Stimulated activated CD8-positive, alpha-beta memory T cell treated with anti-CD3 and anti-CD28 coated beads, Interleukin-4, amount 100 ng/mL, for 1 hour (primary cell): ENCODE measurements at places on chromosomes 11 and 22.

GRCh38 chr22:46672731-46673130, 52.5 kb downstream of the GRAMD4 start:
- DNase-seq = no peak

DNA sequence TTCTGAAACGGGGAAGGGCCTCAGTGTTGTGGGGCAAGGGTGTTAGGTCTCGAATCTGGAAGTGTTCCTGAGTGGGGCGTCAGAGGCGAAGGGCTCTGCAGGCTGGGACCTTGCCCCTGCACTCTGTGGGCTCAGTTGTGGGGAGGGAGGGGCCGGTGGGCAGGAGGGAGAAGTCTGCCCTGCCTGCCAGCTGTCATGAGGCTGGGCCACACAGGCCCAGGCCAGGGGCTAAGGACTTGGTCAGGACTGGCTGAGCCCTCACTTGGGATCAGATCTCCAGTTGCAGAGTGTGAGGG, at the start of gene CRACR2B:
TSS of gene CRACR2B (plus strand) at position 23 of the 296 bp plus-strand sequence. CDS start 689 bp downstream, outside the sequence.
- DNase-seq = no peak

DNA sequence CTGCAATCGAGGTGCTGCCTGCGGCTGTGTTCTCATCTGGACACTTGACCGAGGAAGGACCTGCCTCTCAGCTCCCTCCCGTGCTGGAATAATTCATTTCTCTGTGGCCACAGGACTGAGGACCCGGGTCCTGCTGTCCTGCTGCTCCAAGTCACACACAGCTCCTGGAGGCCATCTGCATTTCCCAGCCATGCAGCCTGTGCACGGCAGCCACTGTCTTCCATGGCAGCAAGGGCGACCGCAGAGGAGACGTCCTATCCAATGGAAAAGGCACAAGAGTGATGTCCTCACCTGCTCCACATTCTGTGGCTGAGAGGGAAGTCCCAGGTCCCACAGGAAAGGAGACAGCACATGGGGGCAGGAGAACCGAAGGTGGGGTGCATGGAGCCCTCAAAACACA, 495.8 kb downstream of the BRD1 start:
- DNase-seq = no peak

DNA sequence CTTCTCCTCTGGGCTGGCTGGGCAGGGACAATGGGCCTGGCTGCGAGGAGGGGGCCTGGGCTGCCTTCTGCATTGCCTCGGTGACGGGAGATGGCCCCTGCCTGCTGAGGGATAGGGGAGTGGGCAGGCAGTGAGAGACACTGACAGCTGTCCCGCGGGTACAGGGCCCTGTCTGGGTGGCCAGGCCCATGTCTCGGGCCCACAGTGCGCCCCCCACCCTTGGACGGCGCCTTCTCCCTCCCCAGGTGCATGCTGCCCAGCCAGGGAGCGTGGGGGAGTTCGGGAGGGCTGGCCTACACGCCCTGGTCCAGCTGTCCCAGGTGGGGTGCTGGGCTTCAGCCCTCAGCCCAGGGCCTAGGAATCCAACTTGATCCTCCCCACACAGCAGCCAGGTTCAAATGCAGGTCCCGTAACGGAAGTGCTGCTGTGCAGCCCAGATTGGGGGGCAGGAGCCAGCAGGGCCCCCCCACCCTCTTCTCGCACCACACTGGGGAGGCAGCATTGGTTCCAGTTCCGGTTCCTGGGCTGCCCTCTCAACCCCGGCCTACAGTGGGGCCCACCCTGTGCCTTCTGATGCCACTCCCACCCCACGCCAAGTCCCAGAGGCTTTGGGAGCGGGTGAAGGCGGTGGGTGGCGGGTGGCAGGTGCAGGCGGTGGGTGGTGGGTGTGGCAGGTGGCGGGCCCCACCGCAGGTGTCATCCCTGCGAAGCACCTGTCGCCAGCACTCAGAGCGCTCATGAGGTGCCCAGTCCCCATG, 7.3 kb upstream of the TSSC4 start:
- DNase-seq = no peak

- no peak for DNase-seq
These were observed 361.1 kb downstream of the ETS1 start for GRCh38 chr11:128226106-128226716.

DNA sequence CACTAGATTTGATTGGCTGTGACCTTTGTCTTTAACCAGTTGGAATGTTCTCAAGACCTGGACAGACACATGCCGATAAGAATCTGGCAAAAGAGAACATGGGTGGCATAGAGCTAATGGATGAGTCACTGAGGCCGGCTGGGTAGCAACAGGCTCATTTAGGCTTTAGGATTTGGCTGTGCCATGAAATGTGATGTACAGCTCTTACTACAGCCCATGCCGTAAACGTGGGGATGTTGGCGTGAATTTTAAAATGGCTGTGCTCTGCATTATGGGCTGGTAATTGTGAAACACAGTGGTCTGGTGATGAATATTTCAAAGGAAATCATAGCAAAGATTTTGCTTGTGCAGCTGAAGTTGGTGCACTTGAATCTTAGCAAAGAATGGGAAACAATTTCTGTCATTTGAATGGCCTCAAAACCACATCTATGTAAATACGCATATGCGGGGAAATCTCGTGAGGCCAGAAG, 332.4 kb downstream of the TBC1D22A start:
- no peak for DNase-seq

DNA sequence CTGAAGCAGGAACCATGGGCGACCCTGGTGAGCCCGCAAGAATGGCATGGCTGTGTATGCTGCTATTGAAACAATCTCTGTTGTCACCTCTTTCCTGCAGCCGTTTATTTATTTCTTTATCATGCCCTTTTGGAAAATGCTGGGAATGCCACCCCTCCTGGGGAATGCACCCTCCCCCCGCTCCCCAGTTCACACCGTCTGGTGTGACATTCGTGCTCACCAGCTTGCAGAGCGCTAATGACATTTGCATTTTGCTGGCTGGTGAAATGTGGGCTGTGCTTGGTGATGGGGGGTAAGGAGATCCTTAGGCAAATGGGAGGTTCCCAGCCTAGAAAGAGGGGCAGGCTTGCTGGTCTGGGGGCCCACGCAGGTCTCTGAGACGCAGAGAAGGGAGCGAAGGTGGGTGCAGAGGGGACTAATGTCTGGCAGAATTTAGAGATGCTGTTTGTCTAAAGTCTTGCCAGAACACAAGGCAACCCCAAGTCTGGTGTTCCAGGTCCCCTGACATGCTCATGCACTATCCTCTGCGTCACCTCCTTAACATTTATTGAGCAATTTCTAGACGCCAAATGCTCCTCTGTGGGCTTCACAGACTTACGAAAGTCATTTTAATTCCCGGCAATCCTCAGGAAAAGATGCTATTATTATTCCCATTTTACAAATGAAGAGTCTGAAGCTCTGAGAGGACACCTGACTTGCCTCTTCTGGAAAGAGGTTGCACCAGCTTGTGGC, 91.7 kb downstream of the TP53I11 start:
- no peak for DNase-seq

- DNase-seq = no peak
These were observed 66.6 kb upstream of the B3GAT1 start for GRCh38 chr11:134478611-134479010.

GRCh38 chr22:46376908-46377524, 41.5 kb downstream of the TRMU start:
- no peak for DNase-seq

GRCh38 chr11:108536783-108537182, 38.6 kb upstream of the POGLUT3 start:
- DNase-seq = no peak

DNA sequence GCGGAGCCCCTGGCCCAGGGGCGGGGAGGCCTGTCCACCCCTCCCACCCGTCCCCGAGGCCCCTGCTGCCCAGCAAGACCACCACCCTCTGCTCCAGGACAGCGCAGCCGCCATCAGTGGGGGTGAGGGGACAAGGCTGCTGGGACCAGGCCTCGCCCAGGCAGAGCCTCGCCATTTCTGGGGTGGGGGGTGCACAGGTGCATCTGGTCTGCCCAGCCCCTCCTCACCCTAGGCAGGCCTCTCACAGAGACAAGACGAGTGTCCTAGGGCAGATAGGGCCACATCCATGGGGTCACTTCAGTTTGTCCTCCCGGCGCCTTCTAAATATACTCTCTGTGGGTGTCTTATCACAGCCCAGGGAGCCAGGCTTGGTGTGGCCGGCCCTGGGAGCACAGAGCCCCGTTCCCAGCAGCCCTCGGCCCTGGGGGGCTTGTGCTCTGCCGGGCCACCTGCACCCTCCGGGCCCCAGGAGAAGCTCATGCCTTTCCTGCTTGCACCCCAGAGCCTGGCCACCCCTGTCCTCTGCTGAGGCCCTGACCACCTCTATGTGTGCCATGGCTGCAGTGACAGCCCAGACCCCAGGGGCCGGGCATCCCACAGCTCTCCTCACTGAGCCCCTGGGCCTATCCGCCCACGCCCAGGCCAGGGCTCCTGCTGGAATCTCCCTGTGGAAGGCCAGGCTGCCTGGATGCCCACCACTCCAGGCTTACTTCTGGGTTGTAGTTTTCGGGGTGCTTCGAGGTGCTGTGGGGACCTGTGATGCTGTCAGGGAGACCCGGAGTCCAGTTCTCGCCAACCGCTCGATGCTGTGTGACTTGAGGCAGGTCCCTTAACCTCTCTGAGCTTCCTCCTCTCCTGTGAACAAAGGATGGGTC, 70.8 kb downstream of the KCNQ1 start:
- no peak for DNase-seq

- DNase-seq = no peak
These were observed 605.0 kb upstream of the RAG2 start for GRCh38 chr11:37203006-37203405.

DNA sequence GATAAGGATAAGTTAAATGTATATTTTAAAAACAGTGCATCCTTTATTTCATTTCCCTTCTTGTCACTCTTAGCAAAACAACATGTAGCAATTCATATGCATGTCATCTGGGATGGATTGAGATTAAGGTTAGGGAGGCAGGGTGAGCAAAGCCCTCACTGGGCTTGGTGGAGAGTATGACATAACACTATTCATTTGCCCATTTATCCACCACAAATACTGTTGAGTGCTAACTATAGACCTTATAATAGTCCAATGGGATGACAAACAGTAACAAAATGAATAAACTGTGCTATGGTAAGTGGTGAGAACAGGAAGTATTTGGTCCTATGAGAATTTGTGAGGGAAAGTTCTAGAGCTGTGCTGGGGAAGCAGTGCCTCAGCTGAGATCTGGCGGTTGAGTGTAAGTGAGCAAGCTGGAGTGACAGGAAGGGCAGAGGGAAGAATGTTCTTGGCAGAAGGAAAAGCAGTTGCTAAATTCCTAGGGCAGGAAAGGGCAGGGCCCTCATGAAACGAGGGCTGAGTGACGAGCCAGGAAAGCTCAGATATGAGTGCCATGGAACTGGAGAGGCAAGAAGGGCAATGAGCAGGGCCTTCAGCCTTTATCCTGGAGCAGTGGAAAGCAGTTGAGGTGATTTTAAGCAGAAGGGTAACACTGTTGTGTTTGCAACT, 6.7 kb downstream of the HSD17B12 start:
- DNase-seq = no peak

DNA sequence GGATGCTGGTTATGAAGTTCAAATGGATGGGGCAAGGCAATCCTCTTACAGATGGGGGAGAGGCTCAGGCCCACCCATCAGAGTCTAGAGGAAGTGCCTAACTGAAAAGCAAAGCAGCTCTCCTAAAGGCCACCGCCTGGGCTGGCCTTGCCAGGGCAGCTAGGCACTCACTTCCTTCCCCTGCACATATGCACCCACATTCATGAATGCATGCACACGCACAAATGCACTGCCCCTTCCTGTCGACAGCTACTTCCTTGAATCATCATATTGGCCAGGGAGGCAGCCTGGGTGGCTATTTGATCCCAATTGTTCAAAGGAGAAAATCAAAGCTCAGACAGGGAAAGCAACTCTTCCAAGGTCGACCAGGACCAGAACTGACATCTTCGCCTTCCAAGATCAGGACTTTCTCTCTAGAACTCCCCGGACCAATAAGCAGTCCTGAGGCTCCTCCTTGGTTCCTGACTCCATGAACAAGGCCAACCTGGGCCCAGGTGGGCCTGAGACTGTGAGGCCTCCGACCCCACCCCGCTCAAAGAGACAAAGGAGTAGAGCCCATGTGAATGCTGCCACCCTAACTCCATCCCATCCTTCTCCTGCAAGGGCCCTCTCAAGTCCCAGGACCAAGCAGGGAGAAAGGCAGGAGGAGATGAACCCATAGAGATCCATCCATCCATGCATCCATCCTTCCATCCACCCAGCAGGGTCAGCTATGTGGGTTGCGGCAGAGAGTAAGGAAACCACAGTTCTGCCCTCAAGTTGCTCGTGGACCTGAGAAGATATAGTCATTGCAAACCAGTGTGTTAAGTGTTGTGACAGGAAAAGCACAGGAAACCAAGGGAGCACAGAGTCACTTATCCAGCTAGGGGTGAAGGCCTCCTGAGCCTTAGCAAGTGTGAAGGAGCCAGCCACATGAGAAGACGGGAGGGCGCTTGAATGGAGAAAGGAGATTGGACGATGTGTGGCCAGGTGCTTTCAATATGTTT, 35.4 kb upstream of the LMO1 start:
- no peak for DNase-seq

- DNase-seq = no peak
These were observed 112.3 kb downstream of the IGLL1 start for GRCh38 chr22:23467721-23468294.

GRCh38 chr22:31556627-31557203, 60.4 kb downstream of the SFI1 start:
- DNase-seq = no peak

- no peak for DNase-seq
These were observed 19.6 kb upstream of the LIMK2 start for GRCh38 chr22:31192513-31192912.

GRCh38 chr11:33704240-33705002, 3.8 kb upstream of the C11orf91 start:
- no peak for DNase-seq

DNA sequence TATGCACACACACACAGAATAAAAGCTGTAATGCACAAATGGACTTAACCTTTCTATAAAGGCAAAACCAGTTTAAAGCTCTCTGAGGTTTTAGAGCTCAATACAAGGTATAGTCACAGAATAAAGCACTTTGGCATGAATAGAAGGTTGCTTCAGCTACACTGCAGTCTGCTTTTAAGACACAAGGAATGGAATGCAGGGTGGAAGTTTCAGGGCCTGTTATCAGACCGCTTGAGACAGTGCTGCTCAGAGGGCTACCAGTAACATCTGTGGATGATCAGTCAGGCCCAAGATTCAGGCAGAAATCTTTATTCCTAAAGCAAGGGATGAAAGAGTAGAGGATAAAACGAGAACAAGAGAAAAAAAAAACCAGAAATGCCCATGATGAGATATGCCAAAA, 46.7 kb downstream of the CD44 start:
- no peak for DNase-seq

- DNase-seq = no peak
These were observed 8.2 kb downstream of the ARHGEF12 start for GRCh38 chr11:120344302-120345004.

- DNase-seq = no peak
These were observed 121.5 kb downstream of the CEP164 start for GRCh38 chr11:117449111-117449693.

DNA sequence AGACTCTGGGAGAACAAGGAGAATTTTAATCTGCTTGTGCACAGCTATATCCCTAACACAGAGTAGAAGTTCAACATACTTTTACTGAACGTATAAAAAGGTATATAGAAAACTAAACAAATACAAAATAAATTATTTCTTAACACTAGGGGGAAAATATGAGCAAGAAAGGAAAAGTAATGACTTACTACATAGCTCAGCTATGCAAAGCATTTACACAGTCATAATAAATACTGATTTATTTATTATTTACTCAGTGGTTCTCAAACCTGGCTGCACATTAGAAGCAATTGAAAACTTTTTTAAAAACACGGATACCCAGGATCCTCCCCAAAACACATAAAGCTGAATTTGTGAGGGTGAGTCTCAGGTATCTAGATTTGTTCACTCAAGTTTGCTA, 182.5 kb downstream of the TTC28 start:
- no peak for DNase-seq
